ENCODE measurements at places on chromosomes 16 and 17.

GRCh38 chr16:78961464-78961863 is 639.1 kb downstream of the MAF start:
- no peak for DNase-seq

DNA sequence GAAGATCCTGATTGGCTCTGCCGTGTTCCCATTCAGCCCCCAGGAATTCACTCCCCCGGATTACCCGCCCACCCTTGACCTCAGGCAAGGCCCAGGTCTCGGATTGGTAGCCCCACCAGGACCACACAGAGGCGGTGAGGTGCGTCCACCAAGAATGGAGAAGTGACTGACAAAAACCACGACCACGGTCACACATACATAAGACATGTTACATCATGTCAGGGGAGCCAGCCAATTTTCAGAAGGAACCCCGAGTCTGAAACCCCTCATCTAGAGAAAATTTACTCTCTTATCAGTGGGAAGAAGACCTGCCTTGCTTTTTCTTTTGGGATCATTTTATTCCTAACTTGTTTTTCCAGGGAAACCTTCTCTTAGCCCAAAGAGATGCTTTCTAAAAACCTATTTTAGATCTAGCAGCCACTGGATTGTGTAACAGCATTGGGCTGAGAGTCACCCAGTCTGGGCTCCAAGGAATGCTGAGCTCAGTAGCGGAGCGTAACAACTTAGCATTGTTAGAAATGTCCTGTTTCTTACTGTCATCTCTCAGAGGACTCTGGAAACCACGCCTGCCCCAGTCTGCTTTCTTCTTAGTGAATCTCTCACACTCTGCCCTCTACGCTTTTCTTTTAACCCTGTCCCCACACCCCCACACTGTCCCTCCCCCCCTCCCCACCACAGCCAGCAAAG is 164.1 kb downstream of the CMIP start:
- DNase-seq, result peak; percentile 66

- DNase-seq, result no peak
Measured at GRCh38 chr17:56570199-56570598, 23.3 kb upstream of the NOG start.

DNA sequence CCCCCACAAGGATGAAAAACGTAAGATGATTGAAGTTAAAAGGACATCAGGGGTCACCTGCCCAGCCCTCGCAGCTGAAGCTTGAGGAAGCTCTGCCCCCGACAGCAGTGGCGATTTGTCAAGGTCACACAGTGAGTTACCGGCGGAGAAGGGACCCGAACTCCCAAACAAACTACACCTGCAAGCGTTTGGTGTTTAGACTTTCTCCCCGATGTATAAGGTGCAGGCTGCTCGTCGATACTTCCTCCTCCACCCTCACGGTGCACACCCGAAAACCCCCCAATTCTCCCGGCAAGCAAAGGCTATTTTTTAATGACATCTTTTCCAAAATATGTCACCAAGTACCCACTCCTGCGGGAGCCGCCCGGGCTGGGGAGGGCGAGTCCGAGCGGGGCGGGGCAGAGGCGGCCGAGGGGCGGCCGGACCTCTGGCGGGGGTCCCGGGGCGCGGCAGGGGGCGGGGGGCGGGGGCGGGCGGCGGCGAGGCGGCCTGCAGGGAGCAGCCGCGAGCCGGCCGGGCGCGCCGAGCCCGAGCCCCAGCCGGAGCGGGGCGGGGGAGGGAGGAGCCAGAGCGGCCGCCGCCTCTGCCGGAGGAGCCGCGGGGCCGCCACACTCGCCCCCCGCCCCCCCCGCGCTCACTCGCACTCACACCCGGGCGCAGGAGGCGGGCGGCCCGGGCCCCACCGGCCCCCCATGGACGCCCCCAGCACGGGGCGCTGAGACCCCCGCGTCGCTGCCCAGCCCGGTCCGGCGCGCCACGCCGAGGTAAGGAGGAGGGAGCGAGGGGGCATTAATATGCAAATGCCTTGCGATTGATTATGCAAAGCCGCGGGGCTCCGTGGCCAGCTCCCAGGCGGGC is at the start of gene THRA:
Gene THRA, plus strand, starts transcription at position 637 of the 858 bp plus-strand sequence. CDS start 11,524 bp downstream, outside the sequence.
- DNase-seq, result peak; percentile 58

DNA sequence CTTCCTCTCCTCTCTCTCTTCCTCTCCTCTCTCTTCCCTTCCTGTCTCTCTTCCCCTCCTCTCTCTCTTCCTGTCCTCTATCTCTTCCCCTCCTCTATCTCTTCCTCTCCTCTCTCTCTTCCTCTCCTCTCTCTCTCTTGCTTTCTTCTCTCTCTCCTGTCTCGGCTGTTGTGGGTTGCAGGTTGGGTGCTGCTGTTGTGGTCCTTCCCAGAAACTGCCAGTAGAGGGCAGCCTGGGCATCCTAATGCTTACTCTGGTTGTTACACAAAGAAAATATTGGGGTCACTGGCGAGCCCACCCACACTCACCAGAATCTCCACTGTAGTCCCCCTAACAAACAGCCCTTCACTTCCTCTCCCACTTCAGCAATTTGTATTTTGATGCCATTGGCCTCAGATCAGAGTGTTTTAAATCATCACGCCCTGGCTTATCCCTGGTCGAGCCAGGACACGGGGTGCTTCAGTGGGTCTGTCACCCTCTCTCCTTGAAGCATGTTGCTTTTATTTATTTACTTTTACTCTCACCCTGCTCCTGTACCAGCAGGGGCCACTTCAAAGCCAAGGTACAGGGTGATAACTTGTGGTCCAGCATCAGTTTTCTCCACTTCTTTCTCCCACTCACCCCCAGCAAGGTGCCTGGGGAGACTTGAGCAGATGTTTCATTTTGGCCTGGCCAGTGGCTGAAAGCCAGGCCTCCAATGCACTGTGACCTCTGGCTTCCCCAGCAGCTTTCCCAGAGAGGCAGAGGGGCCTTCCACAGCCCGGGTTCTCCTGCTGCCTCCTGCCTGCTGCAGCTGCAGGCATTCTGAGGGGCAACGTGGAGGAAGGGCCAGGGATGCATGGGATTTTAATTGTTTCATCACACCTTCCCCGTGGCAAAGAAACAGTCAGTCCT is 4.7 kb upstream of the MMP15 start:
- DNase-seq, result peak; percentile 74

- no peak for DNase-seq
Measured at GRCh38 chr17:70621566-70621965, 452.2 kb downstream of the KCNJ2 start.

DNA sequence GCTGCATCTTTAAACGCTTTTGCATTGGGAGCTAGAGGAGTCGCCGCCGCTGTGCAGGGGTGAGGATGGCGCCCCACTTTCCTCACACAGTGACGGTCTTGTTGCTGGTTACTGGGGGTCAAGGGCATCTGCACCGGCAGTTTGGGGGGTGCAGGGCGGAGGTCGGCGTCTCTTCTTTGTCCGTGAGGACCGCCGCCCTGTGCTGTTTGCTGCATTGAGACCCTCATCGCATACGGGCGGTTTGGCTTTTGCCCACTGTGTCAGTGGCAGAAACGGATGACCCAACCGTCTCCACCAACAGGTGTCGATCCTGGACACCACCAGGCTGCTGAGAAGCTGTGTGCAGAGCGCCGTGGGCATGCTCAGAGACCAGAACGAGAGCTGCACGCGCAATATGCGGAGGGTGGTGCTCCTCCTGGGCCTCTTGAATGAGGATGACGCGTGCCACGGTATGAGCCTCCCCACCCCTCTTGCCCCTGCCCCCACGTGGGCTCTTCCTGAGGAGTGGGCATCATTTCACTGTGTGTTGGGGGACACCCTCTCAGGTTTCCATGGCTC is 61.2 kb upstream of the ENDOV start:
- no peak for DNase-seq

DNA sequence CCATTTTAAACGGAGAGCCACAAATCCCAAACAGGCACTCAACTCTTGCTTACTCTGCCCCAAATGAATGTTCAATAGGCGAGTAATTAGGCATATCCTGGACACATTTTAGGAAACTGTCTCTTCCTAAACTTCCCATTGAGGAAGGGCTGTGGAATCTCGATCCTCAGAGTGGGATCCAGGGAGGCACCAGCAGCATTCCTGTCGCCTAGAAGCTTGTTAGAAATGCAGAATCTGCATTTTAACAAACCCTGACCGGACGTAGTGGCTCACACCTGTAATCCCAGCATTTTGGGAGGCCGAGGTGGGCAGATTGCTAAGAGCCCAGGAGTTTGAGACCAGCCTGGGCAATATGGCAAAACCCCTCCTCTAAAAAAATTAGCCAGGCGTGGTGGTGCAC is 95.6 kb downstream of the GAS7 start:
- no peak for DNase-seq

- peak; percentile 97 for DNase-seq
Measured at GRCh38 chr16:2267913-2268666, at the start of gene RNPS1. Gene RNPS1, minus strand, starts transcription at chr16:2268126. Its CDS starts 3,483 bp downstream, at chr16:2264643.

- no peak for DNase-seq
Measured at GRCh38 chr16:30797670-30798309, 10.8 kb upstream of the ZNF629 start.

- DNase-seq, result peak; percentile 52
Measured at GRCh38 chr17:57782062-57782490, 37.0 kb upstream of the CCDC182 start.

DNA sequence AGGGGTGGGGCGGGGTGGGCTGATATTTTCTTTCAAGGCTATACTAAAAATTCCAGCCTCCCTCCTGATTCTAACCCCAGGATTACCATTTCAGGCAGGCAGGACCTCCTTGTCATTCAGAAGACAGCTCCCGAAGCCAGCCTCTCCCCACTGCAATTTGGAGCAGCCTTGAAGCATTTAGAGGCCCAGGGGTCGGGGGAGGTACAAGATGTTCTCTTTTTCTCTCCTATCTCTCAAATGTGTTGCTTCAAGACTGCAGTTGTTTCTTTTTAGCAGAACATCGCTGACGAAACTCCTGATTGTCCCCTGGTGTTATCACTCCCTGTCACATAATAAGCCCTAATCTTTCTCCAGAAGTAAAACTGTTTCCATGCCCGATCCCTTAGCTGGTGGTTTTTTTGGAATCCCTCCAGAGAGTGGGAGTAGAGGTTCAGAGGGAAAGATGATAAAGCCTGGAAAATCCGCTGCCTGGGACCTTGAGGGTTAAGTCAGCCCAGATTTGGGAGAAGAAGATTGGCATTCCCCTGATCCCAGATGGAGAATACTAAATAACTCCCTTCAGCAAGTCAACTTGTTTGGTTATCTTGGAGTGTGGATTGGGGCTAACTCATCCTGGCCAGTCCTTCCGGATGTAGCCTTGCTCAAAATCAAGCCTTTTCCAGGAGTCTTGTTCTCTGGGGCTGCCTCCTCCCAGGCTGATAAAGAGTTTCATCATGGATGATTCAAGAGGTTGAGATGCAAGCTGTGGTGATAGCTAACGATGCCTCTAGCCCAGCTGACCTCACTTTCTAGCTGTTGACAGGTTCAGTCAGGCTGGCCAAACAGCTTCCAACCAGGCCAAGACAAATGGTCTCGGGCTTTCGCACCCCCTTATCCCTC is 71.3 kb downstream of the SOX9 start:
- DNase-seq, result no peak

Measured in suppressor macrophage treated with lipopolysaccharide for 1 hour (primary cell).